ENCODE measurements at places on chromosomes 5 and 9. TPM values are rescaled to one million over a fixed set of nuclear protein-coding genes. Genes with fewer than 3 reads are reported as not detected.

GRCh38 chr9:68626526-68626925, 78.5 kb upstream of the PIP5K1B start:
- DNase-seq = no peak

DNA sequence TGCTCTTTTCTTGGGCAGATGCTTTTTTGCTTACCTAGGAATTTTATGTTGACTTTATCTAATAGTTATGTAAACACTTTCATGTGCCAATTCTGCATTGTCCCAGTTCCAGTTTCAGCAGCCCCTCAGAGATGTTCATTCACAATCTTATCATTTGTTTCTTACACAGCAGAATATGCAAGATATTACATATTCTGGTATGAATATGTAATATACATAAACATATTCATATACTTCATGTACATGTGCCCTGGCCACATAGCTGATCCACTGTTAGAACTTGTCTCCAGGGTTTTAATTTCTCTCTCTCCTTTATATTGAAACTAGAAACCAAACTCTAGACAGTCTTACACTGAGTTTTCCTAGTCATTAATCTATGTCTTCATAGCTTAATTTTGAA, 90.2 kb upstream of the PARP8 start:
- no peak for DNase-seq

- DNase-seq = no peak
Observed at GRCh38 chr5:167317884-167318283, 973.6 kb upstream of the WWC1 start.

DNA sequence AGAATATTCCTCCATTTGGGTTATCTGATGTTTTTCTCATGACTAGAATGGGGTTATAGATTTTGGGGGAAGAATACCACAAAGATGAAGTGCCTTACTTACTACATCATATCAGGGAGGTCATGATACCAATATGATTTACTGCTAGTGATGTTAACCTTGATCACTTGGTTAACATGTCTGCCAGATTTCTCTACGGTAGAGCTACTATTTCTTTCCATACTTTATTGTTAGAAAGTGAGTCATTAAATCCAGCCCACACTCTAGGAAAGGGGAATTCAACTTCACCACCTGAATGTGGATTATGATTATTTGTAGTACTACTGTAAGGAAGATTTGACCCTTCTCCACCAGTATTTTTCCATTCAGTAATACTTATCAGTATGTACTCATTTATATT, 64.7 kb downstream of the UBE2R2 start:
- DNase-seq = no peak

DNA sequence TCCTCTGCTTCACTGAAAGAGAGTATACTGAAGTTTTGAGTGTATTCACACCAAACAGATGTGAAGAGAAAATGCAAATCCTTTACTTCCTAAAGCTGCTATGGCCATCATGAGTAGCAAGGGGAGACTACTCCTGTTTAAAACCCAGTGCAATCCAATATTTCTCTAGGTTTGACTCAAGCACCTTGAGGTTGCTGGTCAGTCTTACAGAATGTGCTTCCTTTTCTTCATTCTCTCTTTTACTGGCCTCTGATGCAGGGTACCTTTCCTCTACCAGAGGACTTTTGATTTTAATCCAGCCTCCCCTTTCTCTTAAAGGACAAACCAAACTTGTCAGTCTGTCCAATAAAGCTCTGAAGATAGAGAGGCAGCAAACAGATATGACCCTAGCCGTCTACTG, 98.1 kb upstream of the TLE4 start:
- no peak for DNase-seq

Gene SERINC5
- 41.2 TPM for total RNA-seq

Gene TLE1
- 36.6 TPM for total RNA-seq

Gene GADD45G
- total RNA-seq = 8.3 TPM

Gene PRELID2
- total RNA-seq = 32.5 TPM

Gene CNTFR
- total RNA-seq = 7.5 TPM

Gene SPINK9
- not detected for total RNA-seq
